ENCODE measurements at places on chromosomes 13 and 19.

GRCh38 chr13:88675347-88675996 is 1004.3 kb downstream of the SLITRK5 start:
- DNase-seq: no peak

DNA sequence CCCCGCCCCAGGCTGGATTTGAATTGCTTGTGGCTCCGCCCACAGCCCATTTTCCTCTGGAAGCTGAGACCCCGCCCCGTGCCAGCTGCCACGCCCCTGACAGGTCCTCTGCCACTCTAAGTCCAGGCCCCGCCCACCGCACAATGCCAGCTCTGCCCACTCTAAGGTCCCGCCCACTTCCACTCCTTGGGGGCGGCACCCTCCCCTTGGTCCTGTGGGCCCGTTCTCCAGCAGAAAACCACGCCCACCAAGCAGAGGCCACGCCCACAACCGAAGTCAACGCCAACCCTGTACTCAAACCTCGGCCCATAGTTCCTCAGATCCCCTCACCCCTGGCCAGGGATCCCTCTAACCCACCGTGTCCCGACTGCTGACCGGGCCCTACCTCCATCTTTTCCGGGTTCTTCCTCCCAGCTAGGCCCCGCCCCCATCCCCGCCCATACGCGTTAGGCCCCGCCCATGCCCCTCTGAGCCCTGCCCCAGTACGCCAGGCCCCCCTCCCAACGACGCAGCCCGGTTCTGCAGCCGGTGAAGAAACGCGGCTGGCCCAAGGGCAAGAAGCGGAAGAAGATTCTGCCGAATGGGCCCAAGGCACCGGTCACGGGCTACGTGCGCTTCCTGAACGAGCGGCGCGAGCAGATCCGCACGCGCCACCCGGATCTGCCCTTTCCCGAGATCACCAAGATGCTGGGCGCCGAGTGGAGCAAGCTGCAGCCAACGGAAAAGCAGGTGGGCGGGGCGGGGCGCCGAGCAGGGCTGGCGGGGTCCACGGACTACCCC is 1.3 kb downstream of the HMG20B start:
- peak; percentile 91 for DNase-seq

GRCh38 chr19:50647879-50648615 is 1.2 kb upstream of the C19orf81 start:
- DNase-seq: no peak

DNA sequence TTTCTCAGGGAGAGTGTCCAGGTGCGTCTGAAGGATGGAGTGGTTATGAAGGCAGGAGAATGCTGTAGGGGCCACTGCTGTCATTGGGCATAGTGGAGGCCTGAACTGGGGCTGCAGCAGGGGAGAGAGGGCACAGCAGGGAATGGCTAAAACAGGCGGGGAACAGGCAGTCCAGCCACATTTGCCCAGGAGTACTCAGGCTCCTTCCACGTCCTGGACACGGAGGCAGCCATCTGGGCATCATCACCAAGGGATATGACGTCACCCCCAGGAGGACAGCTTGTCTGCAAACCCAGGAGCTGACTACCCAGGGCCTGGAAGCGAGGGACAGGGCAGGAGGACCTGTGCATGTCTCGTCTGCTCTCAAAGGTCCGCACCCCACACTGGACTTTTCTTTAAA is 22.2 kb downstream of the VSTM2B start:
- DNase-seq: no peak

DNA sequence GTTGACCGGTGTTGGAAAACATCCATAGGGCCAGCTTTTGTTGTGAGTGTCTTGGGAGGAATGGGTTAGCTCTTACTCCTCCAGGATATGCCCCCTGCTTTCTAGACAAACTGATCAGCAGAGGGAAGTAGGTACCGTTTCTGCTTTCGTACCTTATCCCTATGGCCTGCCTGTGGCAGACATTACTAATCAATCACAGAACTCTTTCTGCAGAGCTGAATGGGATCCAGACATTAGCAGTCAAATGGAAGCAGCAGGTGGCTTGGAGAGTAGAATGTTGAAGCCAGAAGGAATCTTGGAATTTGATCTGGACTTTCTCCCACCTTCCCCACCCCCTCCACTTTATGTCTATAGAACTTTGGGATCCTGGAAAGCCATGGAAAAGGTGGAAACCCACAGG is 17.1 kb downstream of the NWD1 start:
- DNase-seq: no peak

All from fibroblast of skin of back (primary cell).